ENCODE measurements at places on chromosomes 4 and X.

- no peak for DNase-seq
Observed at GRCh38 chrX:17822351-17822750, 38.7 kb downstream of the RAI2 start.

DNA sequence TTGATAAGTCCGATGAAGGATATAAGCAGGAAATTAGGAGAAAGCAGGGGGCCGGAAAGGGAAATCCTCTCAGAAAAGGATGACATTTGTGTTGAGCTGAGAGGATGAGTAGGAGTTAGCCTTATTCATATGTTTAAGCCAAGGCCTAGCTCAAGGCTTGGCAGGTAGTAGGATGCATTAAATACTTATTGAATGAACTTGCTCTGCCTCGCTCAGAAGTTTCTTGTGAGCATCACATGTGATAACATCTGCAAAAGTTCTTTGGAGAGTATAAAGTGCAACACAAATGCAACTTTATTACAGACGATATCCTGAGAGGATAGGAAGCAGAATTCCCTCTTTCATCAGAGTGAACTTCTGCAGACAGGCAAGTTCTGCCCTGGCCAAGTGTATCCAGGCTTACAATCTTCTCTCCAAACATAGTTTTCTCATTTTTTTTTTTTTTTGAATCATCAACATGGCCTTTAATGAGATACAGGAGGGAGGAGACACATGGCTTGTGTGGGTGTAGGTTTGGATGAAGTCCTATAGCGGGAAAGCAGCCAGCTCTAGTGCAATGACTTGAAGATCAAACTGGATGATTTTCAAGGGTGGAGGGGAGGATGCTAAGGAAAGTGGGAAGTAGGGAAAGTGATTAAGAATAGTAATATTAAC lies 48.1 kb downstream of the LUZP4 start:
- DNase-seq, result no peak

DNA sequence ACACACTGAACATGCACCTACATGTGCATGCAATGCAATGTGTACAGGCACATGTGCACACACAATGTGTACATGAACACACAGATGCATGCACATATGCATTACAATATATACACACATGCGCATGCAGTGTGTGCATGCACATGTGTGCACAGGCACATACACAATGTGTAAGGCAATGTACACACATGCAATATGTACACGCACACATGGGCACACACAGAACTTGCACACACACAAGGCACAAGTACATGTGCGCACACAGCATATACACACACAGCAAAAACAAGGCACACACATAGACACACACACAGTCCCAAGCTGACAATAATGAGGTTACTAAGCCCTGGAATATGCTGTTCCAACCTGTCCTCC lies 76.3 kb downstream of the EVC2 start:
- DNase-seq, result no peak

- peak; percentile 56 for DNase-seq
Observed at GRCh38 chr4:1187182-1187581, 14.8 kb upstream of the SPON2 start.

- no peak for DNase-seq
Observed at GRCh38 chr4:108834166-108834834, 71.4 kb upstream of the ETNPPL start.

GRCh38 chr4:96675896-96676295 lies 836.0 kb downstream of the PDHA2 start:
- no peak for DNase-seq

- no peak for DNase-seq
Observed at GRCh38 chrX:153829549-153829798, 870 bp downstream of the PDZD4 start.

GRCh38 chr4:146108756-146109155 lies 66.8 kb upstream of the LSM6 start:
- DNase-seq, result no peak

GRCh38 chr4:90162566-90162965 lies 35.4 kb downstream of the CCSER1 start:
- DNase-seq, result no peak

GRCh38 chr4:128516301-128516969 lies 228.8 kb upstream of the PGRMC2 start:
- no peak for DNase-seq

DNA sequence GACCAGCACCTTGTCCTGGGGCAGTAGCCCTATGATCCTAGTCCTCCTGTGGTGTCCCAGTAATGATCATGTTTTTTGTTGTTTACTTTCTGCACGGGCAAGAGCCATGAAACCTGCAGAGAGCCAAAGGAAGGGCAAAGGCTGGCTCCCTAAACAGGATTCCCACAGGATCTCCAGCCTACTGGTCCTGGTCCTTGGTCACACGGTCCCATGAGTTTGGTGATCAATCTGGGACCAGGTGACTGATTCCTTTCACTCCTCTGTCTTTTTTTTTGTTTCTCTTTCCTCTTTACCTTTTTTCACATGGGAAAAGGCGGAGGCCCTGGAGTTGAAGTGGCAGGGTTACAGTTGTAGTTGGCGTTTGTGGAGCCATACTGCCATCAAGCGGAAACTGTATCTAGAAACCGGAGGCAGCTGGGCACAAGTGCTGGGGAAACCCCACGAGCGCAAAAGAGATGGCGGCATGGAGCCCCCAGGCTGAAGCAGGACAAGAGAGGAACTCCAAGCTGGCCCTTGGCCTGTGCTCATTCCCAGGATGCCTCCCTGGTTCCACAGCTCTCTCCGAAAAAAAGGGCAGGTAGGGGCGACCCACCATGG lies 34.6 kb downstream of the NBDY start:
- DNase-seq, result no peak

GRCh38 chr4:94508806-94509205 lies 57.1 kb downstream of the PDLIM5 start:
- DNase-seq, result no peak

DNA sequence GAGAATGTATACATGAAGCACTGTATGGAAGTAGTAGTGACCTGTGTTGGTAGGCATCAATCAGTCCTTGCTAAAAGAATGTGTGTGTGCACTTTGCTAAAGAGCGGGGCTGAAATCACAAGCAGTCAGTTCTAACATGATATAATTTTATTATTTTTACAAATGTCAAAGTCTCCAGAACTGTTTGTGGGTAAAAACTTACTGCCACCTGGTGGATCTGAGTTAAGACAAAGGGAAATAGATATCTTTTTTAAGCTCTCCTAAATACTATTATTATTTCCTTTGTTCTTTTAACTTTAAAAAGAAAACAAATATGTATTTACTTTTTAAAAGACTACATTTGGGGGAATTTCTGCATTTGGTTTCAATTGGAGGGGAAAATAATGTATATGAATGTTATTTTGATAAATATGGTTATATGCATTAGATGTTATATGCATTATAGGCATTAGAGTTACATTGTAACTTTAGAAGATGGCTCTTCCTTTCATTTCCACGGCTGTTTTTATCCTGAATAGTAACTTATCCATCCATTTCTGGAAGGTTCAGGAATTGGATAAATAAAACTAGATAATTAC lies 7.8 kb upstream of the CLOCK start:
- DNase-seq, result no peak

DNA sequence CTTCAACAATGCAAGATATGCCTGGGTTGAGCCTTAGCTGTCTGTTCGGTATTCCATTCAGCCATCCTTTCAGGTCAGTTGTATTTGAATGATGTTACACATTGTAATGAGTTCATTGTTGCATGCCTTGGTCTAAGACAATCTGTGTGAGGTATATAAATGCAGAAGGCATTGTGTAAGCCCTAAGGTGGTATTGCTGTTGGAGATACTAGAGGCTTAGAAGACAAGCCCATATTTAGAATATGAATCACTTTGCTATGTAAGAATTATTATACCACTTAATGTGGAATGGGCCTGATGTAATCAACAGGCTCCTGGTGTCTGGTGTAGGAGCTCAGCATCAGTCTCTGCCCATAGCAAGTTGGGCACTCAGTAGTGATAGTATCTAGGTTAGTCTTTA lies 473.4 kb upstream of the GNPDA2 start:
- DNase-seq, result no peak

DNA sequence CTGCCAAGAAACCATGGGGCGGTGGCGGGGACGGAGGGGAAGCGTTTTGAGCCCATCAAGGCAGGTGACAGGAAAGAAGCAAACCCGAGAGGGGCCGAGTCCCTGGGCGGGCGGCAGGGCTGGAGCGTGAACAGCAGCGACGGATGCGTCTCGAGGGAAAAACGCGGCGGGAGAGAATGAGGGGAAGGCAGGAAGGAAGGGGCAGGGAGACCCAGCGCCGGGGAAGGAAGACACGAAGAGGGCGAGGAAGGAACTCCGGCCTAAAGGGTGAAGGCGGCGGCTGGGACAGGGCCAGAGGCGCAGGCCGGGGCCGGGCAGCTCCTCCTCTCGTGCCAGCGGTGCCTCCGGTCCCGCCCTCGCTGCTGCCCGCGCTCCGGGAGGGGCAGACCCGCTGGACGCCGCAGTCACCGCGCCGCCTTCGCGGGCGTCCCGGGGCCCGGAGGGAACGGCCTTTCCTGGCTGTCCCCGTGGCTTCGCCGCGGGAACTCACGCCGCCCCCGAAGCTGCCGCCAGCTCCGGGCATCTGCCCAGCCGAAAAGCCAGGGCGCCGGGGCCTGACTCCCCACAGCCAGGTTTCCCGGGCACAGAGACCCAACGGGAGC lies 751 bp upstream of the RGS12 start:
- peak; percentile 35 for DNase-seq

GRCh38 chr4:16721613-16722291 lies 176.7 kb downstream of the LDB2 start:
- DNase-seq, result peak; percentile 4

- DNase-seq, result no peak
Observed at GRCh38 chr4:133059117-133059516, 90.0 kb upstream of the PCDH10 start.

- DNase-seq, result no peak
Observed at GRCh38 chrX:152024710-152025109, 50.2 kb upstream of the GABRE start.

DNA sequence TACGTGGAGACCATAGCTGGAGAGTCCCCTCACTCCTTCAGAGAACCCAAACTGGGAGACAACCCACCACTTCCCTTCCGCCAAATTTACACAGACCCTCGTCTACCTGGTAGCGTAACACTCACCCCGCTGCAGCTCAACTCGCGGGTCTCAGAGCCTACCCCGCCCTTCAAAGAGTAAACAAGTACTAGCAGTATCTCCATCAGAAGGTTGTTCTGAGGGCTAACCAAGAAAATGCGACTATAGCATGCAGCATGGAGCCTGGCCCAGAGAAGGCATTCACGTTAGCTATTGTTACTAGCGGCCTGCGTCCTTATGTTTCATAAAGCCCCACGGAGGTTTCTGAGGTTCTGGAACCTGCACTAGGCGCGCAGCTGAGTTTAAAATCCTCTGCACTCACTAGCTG lies 531 bp upstream of the MANBA start:
- peak; percentile 10 for DNase-seq

DNA sequence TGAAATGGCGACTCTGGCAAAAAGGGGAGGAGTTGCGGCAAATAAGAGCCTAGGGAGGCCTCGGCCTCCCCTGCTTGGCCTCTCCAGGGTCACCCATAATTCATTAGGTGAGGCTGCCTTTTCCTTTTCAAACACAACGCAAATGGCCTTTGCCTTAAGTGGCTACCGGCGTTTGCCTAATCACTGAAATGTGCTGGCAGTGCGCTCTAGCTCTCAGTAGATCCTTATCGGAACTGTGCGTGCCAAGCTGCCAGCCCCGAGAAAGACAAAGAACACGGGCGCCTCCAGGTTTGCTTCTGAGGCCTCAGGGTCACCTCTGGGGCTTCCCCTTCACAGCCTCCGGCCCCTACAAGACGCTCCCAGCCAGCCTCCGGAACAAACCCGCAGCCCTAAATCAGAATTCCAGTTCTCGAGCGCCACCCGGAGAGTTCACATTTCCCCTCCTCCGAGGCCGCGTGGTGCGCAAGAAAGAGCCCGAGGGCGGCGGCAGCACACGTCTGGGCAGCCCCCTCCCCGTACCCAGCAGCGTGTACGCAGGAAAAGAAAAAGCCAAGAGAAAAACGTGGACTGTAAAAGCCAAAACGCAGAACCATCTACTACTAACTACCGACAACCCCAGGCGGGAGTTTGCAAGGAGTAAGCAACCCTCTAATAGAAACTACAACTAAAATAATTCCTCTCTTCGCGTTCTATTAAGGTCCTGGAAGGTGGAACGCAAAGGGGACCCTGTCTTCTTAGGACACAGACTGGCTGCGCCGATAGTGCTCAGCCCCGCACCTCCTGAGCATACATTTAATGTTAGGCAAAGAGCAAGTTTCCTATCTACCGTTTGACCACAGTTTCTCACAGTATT lies 76.5 kb upstream of the BCOR start:
- peak; percentile 77 for DNase-seq

DNA sequence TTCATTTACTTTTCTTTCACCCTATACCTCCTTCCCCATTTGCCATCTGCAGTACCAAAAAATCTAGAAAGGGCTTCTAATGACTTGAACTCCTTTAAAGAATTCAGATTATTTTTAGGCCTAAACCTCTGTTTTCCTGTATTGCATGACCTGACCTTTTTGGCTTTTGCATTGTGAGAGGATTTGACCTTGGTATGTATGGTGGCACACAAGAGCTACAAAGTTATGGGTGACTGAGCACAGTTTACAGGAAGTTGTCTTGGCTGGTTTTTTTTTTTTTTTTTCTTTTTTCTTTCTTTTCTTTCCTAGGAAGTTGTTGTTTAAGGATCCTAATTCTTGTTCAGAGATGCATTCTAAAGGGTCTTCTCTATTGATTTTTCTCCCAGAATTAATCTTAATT lies 32.0 kb upstream of the MTMR8 start:
- DNase-seq, result no peak

DNA sequence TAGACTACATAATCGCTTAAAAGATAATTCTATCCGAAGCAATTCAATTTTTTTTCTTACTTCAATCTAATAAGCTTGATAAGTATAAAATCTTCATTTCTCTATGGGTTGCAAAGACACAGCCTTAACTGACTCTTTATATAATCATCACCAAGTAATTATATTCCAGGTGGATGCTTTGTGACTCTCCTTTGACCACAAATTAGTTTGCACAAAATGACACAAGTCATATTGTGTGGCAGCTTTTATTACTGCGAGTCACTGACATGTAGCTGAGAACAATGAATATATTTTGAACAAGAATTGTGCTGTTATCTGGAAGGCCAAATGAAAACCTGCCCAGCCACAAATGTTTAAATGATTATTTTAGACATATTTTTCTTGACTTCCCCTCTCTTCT lies 1727.8 kb downstream of the ARAP2 start:
- DNase-seq, result no peak

DNA sequence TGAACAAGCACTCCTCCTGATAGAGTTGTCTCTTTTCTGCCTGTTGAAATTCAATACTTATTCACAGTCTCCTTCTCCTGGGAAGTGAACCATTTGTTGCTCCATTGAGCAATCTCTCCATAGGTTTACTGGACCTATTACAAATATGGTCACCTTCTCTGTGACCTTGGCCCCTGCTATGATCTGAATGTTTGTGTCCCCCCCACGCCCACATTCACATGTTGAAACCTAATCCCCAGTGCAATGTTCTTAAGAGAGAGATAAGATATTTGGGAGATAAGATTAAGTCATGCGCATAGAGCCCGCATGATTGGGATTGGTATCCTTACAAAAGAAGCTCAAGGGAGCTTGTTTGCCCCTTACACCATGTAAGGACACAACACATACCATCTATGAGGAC lies 54.1 kb upstream of the GABRE start:
- no peak for DNase-seq
